ENCODE measurements at places on chromosomes 5 and 9.

- DNase-seq = no peak
Measured at GRCh38 chr9:126613651-126614050, at the start of gene LMX1B. LMX1B (plus strand) TSS chr9:126613928; CDS start chr9:126614450, 522 bp downstream.

- DNase-seq = no peak
Measured at GRCh38 chr5:60520451-60521227, 179.3 kb downstream of the DEPDC1B start.

GRCh38 chr9:81083067-81083466 lies 606.3 kb downstream of the TLE1 start:
- DNase-seq = no peak

DNA sequence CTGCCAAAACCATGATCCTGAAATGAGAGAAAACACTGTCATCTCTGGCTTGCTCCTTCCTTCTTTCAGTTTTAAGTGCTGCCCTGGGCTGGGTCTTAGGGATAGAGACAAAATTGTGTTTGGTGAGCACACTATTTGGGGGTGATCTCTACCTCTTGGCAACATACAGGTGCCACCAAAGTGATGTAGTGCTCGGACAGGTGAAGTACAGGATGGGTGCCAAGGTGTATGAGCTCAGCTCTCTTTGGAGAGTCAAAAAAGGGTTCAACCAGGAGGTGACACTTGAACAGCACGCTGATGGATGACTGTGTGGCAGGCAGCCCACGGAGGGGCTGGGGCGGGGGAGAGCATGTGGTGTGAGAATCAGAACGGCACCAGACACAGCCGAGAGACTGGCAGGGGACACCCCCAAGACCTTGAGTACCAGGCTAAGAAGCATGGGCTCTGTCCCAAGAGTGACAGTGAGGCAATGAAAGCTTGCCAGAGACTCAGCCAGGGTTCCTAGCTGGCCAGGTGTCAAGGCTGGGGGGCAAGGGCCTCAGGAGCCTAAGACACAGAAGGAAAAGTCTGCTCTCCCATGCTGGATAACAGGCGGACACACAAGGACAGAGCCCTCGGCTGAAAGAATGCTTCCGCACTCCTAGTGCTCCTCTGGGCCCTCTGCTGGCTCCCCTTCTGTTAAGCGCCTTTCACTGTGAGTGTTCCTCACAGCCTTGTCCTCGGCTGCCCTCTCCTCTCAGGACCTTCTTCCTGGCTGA lies 2.5 kb downstream of the NHP2 start:
- DNase-seq = no peak

DNA sequence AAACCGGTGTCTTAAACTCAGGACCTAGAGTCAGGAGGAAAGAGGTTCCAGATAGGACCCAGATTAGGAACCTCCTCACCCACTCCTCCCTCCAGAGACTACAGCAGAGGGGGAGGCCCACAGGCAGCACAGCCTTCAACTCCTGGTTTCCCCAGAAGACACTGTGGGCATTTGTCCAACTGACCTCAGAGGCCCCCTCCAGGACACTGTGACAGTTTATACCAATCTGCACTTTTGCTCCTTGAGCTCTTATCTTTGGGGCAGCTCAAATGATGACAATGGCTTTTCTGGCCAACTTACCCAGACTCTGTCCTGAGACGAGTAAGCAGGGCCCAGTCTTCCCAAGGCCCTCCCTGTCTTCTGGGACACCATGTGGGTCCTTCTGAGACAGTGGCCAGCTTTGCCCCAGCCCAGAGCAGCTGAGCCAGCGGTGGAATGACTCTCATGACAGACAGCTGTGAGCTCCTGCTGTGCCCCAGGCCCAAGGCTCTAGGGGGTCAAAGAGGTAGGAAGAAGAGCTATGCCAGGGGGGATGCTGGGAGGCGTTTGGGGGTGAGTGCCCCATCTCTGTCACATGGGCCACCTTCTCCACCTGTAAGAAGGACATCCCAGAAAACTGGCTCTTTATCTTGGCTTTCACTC lies 14.3 kb downstream of the OR2V2 start:
- DNase-seq = no peak

- DNase-seq = no peak
Measured at GRCh38 chr5:149759986-149760853, 30.1 kb downstream of the PPARGC1B start.

DNA sequence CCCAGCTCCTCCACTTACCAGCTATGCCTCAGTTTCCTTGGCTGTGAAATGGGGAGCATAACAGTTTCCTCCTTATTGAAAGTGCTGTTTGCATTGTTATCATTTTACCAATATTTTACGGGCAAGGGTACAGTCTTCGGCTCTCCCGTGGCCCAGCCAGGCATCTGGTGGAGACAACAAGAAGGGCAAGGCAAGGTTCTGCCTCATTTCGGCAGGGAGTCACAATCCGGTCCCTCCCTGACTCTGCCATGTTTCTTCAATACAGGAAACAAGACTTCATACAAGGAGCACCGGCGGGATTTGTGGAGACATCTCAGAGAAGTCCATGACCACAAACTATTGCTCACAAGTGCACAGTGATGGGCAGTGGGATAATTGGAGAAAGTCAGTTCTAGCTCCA lies 174.0 kb downstream of the FGF18 start:
- DNase-seq = no peak

- no peak for DNase-seq
Measured at GRCh38 chr5:68270399-68270975, 54.9 kb downstream of the PIK3R1 start.

DNA sequence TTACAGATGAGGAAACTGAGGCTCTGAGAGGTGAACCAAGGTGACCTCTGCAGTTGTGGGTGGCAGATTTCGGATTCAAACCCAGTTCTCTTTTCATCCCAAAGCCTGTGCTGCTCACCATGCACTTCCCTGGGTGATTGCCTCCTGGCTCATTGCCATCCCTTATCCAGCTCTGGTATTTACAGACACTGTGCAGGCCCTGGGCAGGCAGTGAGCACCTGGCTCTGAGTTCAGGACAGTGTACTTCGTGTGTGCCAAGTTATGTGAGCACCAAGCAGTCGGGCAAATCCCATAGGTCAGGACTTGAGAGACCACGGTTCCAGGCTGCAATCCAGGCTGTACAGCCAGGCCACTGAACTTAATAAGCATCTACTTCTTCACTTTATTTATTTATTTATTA lies 1.4 kb downstream of the LRSAM1 start:
- no peak for DNase-seq

- DNase-seq = no peak
Measured at GRCh38 chr5:108625654-108626053, 122.0 kb upstream of the FER start.

DNA sequence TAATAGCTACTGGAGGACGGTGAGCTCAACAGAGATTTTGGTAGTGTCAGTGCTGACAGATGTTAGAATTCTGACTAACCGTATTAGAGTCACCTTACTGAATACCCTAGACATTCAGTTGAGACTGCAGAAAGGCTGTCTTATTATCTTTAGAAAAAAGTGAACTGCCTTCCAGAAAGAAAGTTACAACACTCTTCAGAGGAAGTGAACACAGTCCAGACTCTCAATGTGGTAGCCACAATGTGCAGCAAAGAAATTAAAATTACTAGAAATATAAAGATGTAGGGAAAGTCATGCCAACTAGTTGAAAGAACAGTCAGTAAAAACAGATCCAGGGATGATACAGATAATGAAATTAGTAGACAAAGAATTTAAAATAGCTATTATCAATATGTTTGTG lies 47.1 kb upstream of the COL15A1 start:
- DNase-seq = no peak

GRCh38 chr9:33329979-33330378 lies 39.7 kb downstream of the NFX1 start:
- DNase-seq = no peak

GRCh38 chr5:61431923-61432620 lies 100.0 kb downstream of the ZSWIM6 start:
- DNase-seq = no peak

DNA sequence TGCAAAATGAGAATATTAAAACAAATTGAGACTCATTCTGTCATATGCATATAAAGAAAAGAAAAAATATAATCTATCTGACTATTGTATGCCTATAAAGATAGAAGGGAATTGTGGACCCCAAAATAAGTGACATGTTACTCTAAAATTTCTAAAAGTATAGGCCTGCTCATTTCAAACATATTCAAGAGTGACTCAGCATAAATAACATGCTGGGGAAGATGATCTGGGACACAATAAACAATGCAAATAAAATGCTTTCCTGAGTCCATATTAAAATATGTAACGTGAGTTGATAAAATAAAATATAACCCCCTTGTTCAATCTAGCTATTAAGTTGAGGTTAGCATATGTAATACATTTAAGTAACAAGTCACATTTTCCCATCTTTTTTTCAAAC lies 882.0 kb upstream of the EDIL3 start:
- DNase-seq = no peak

GRCh38 chr5:98173334-98173733 lies 600.1 kb upstream of the RGMB start:
- no peak for DNase-seq

DNA sequence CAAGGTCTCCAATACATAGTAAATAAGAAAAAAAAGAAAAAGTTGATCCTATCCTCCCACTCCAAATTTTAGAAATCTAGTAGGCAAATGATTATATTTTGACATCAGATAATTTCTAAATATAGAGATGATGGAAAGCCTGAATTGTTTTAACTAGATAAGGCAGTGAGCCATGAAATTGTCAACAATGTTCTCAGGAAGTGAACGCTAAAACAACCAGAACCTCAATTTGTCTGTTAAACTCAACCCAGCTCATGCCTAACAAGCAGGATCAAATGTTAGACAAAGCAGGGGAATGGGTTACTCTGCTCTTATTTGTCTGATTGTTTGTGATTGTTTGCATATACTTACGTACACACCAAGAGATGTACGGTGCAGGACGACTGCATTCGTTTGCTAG lies 49.2 kb downstream of the ESM1 start:
- no peak for DNase-seq

DNA sequence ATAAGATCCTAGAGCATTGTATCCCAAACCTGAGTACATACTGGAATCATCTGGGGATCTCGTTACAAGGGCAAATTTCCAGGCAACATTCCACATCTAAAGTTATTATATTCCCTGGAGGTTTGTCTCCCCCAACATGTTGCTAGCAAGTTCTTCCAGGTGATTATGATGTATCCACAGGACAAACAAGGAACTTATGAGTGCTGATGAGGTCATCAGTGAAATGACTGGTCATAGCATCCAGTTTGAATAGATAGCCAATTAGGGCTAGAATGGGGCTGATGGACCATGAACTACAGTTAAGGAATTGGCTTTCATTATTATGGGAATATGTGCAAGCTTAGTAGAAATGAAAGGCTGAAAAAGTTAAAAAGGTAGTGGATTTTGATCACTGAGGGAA lies 115.2 kb downstream of the CWC27 start:
- DNase-seq = no peak

DNA sequence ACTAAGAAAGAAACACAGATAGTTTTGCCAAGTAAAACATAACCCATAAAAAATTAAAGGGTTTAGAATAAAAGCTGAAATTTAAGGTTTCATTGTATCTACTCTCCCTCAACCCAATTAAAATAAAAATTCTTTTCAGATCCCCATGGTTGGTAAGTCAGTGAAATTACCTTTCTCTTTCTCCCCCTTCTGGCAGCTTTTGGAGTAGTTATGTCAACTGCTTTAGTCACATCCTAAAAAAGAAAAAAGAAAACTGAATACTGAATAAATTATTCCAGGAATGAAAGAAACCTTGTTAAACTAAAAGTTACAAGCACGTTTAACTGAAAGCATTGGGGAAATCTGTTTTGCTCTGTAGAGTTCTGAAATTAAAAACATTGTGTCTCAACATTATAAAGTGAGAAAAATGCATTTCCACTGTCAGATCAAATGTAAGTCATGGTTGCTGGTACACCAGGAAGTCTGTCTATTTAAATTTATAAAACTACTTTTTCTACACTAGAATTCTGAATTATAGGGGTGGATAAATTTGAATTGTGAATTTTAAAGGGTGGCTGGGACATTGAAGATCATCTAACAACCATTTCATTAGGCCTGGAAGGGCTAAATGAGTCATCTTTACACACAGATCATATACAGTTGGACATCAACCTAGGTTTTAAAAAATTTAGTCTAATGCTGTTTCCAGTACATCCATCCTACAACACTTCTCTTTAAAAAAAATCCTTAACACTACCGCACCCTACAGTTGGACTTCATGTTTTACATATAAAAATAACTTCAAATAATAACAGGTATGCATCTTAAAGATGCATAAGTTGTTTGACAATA lies 24.7 kb downstream of the PSIP1 start:
- no peak for DNase-seq

DNA sequence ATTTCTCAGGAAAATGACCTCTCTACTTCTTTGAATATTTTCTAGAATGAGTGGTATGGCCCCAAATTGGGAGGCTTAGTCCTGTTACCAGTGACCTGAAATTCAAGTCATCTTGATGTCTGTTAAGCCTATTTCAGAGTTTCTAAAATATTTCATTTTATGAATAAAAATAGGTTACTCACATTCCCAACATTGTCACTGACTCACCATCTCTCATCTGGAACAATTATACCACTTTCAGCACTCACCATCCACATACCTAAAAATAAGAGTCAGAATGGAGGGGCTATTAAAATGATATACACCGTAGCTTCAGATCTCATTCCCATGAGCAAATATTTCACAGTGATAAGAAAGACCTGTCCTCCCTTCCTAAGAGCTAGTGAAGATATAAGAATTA lies 71.8 kb downstream of the KIAA1958 start:
- DNase-seq = no peak

GRCh38 chr9:71036501-71036900 lies 84.9 kb downstream of the TRPM3 start:
- DNase-seq = no peak

- DNase-seq = peak; percentile 47
Measured at GRCh38 chr9:128420060-128420650, 502 bp upstream of the CERCAM start.

All from activated T-helper 1 cell treated with Interleukin-2 at 50 U/mL for 16 hours (primary cell).